ENCODE measurements at places on chromosomes 11 and 22. TPM values are rescaled to one million over a fixed set of nuclear protein-coding genes. Genes with fewer than 3 reads are reported as not detected.

Gene C11orf86
- total RNA-seq = not detected

Gene MISFA
- 2.1 TPM for total RNA-seq

GRCh38 chr11:134178032-134178674 is 45.6 kb downstream of the NCAPD3 start:
- no peak for DNase-seq

DNA sequence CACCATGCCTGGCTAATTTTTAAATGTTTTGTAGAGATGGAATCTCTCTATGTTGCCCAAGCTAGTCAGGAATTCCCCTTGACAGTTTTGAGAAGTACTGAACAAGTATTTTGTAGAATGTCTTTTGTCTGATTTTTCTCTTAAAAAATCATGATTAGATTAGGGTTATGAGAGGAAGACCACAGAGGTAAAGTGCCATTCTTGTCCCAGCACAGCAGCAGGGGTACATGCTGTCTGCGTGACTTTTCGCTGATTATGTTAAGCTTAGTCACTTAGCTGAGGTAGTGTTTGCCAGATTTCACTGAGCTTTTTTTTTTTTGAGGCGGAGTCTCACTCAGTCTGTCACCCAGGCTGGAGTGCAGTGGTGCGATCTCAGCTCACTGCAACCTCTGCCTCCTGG is 13.6 kb upstream of the NUP160 start:
- DNase-seq = no peak

DNA sequence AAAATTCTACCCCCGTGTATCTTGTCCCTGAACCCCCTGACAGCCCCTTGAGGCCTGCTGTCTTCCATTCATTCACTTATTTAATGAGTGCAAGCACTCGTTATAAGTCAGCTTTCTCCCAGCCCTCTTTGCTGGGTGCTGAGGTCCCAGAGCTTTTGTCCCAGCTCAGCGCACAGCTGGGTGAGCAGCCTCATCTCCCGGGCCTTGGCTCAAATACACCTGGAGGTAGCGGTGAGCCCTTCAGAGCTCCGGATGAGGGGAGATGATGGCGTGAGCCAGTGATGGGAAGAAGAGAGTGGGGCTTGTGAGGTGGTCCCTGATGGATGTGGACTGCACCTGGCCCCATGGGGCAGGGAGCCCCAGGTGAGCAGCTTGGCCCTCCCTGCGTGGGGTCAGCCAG is 18.1 kb upstream of the ARHGAP8 start:
- no peak for DNase-seq

DNA sequence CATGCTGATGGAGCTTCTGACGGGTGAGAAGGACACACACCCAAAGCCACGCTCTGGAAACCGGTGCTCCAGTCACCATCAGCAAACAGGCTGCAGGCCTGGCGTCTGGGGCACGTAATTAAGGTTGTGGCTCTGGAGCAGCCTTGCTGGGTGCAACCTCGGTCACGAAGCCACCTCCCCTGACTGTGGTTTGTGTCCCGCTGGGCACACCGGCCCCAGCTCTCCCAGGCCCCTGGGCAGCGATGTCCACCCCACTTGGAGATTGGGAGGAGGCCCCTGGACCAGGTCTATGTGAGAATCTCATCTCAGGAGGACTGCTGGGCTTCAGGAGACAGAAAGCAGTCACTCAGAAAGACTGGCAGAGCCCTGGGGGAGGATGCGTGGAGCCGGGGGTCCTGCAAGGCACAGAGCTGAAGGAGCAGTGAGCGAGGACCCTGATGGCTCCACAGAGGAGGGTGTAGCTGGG is 631.6 kb downstream of the BRD1 start:
- no peak for DNase-seq

Data from SJCRH30 (cell line).